Dermis microvascular lymphatic vessel endothelial cell (primary cell): ENCODE measurements at places on chromosomes 6 and 20. TPM values are rescaled to one million over a fixed set of nuclear protein-coding genes. Genes with fewer than 3 reads are reported as not detected.

GRCh38 chr20:40100261-40100660 lies 588.8 kb downstream of the MAFB start:
- DNase-seq = no peak

- no peak for DNase-seq
Observed at GRCh38 chr20:11296951-11297350, 620.7 kb upstream of the BTBD3 start.

Gene SCGN
- under 0.01 TPM in 1 of 2 replicates, not detected in the other for total RNA-seq

Gene LY86
- total RNA-seq = not detected in 2 replicates

- DNase-seq = no peak
Observed at GRCh38 chr6:39402239-39402751, 79.8 kb upstream of the KCNK16 start.

Gene FAM83C
- total RNA-seq = not detected in 2 replicates

Gene HLA-DRA
- total RNA-seq = under 0.01 TPM in 1 of 2 replicates, not detected in the other

DNA sequence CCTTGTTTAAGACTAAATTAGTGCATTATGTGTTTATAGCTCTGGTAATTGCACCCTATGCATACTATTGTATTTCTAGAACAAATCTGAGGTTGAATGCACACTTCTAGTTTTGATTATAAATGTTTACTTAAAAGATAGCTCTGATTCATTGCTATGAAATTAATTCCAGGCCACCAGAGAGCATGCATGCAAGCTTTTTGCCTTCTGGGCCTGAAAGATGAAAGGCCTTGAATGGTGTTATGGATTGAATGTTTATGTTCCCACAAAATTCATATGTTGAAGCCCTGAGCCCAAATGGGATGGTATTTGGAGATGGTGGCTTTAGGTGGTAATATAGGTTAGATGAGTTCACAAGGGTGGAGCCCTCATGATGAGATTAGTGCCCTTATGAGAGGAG lies 695.0 kb upstream of the MAP3K7 start:
- no peak for DNase-seq

DNA sequence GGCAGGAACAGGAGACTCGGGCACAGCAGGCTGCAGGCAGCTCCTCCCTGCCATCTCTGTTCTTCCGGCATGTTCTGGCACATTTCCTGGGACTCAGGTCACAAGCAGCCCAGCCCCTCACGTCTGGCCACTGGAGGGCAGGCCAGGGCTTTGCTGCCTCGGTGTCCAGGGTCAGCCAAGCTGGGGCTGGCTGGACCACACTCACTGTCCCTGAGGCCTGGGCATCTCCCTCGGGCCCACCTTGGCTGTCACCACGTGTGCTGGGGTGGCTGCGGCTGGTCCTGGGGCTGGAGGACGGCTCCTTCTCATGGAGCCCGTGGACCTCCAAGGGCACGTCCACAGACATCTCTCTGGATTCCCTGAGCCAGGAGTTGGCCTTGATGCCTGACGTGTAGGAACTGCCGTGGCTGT lies 18.5 kb downstream of the FRMD1 start:
- peak; percentile 2 for DNase-seq

- no peak for DNase-seq
Observed at GRCh38 chr6:22194188-22194921, 102.5 kb downstream of the PRL start.

Gene BHLHE23
- not detected in 2 replicates for total RNA-seq

DNA sequence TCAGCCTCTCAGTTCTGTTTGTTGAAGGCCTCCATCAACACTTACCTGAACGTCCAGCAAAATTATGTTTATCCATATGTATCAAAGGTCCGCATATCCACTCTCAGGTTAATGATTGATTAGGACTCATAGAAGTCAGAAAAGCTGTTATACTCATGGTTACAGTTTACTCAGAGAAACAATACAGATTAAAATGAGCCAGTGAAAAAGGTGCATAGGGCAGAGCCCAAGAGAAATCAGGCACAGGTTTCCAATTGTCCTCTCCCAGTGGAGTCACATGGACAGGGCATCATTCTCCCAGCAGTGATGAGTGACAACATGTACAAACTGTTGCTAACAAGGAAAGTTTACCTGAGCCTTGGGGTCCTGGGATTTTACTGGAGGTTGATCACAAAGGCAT lies 36.2 kb downstream of the THEMIS start:
- no peak for DNase-seq

- DNase-seq = no peak
Observed at GRCh38 chr6:25295651-25296050, 16.5 kb downstream of the CARMIL1 start.

DNA sequence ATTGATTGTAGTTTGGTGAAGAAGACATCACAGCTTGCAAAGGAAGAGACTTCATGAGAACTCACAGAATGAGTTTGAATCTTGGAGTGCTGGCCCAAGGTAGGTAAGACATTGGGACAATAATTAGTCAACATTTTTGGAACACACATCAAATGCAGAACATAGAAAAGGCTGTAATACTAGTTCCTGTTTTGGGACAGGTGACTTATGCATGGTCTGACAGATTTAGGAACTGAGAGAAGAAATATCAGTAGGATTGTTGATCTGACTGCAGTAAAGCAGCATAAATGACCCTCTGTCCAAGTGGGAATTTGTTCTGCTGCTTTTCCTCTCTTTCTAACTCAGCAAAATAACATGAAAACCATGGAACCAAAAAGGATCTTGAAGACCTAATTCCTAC lies 102.3 kb upstream of the MAP3K7 start:
- DNase-seq = no peak

GRCh38 chr20:39253051-39253755 lies 291.1 kb downstream of the DHX35 start:
- no peak for DNase-seq

GRCh38 chr6:137102851-137103492 lies 58.2 kb upstream of the IL20RA start:
- DNase-seq = no peak

Gene LST1
- total RNA-seq = 0.51 TPM in 1 of 2 replicates, not detected in the other

DNA sequence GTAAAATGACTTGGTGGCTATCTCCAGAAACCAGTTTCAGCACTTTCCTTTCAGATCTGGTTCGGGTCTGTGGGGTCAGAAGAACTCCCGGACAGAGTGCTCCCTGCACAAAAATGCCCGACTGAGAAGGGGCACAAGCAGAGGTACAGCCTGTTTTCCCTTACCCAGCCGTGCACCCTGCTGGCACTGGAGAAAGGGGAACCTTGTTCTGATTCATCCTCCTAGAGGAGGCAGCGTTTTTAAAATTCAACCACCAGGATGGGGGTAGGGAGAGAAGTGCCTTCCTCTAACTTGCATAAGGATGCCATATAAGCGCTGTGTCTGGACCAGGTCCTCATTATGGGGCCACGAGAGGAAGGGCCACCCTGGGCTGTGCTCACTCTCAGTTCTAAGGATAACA lies 17.6 kb downstream of the RIMS4 start:
- no peak for DNase-seq

Gene PRRT1
- under 0.01 TPM in 2 replicates for total RNA-seq
